ENCODE measurements at places on chromosomes 3 and 15. TPM values are rescaled to one million over a fixed set of nuclear protein-coding genes. Genes with fewer than 3 reads are reported as not detected.

- DNase-seq: no peak
Observed at GRCh38 chr3:52112056-52112455, 42.2 kb downstream of the POC1A start.

The ACTRT3 gene
- total RNA-seq: 0.81 TPM

- no peak for DNase-seq
Observed at GRCh38 chr15:63556736-63557135, 40.5 kb upstream of the FBXL22 start.

The MORC1 gene
- not detected for total RNA-seq

- no peak for DNase-seq
Observed at GRCh38 chr15:75517233-75517632, 61.9 kb downstream of the PTPN9 start.

- DNase-seq: no peak
Observed at GRCh38 chr3:114608293-114608692, 314.5 kb downstream of the TIGIT start.

The UBA5 gene
- total RNA-seq: 10.4 TPM

The CADM2 gene
- not detected for total RNA-seq

DNA sequence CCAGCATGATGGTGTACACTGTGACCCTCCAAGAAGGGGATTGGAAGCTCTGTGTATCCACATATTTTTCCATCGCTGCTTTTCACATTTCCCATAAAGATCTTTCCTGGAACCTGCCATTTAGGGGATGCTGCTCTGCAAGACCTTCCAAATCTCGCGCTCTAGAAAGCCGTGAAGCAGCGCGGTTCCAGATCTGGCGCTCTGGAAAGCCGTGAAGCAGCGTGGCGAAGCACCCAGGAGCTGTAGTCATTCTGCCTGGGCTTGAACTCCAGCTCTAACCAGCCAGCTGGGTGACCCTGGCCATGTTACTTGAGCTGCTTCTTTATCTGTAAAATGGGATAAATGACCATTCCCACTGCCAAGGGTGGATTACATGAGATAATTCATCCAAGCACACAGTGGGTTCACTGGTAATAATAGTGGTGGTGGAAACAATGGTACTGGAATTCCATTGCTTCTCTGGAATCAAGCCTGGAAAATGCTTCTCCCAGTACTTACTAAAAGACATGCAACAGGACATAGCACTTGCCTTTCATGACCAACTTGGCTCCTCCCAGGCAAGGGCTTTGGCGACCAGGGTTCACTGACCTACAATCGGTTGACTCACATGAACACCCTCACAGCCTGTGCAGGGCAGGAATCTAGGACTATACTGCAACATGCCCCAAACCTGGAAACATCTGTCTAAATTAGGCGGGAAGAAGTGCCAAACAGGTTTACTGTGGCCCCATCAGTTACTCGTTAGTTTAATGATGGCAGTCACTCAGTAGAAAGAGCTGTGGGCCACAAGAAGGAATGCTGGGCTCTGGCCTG is 70.7 kb downstream of the XXYLT1 start:
- DNase-seq: peak; percentile 39

The RFC4 gene
- 74.0 TPM for total RNA-seq

- peak; percentile 47 for DNase-seq
Observed at GRCh38 chr3:76497636-76498035, 542.3 kb upstream of the ROBO2 start.

The CPLX3 gene
- not detected for total RNA-seq

GRCh38 chr15:27482287-27482686 is 511.3 kb downstream of the GABRG3 start:
- DNase-seq: no peak

- DNase-seq: no peak
Observed at GRCh38 chr3:69864766-69865165, 125.5 kb downstream of the MITF start.

The SLC22A13 gene
- not detected for total RNA-seq

- DNase-seq: peak; percentile 84
Observed at GRCh38 chr3:172040981-172041963, 1.9 kb downstream of the FNDC3B start.

GRCh38 chr3:172746475-172746874 is 4.1 kb upstream of the ECT2 start:
- DNase-seq: no peak

- no peak for DNase-seq
Observed at GRCh38 chr15:66934868-66935520, 130.4 kb upstream of the SMAD3 start.

- DNase-seq: no peak
Observed at GRCh38 chr3:17846466-17846865, 104.0 kb upstream of the TBC1D5 start.

DNA sequence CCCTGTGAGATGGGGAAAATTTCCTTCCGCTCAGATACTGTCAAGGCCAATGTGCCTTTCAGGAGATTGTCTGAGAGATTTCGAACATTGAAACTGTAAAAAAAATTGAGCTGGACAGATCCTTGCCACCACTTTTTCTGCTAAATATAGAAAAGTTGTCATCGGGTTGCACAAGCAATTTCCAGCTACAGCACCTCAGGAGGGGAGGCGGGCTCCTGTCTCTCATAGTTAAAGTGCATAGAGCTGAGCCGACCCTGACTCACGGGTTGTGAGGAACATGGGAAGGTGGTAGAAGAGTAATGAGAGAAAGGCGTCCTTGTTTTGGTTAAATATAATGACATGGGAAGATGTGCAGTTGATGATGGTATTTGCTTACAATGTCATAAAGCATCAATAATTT is 160.6 kb upstream of the ICE2 start:
- DNase-seq: no peak

GRCh38 chr3:129917423-129918007 is 24.0 kb upstream of the TMCC1 start:
- no peak for DNase-seq

DNA sequence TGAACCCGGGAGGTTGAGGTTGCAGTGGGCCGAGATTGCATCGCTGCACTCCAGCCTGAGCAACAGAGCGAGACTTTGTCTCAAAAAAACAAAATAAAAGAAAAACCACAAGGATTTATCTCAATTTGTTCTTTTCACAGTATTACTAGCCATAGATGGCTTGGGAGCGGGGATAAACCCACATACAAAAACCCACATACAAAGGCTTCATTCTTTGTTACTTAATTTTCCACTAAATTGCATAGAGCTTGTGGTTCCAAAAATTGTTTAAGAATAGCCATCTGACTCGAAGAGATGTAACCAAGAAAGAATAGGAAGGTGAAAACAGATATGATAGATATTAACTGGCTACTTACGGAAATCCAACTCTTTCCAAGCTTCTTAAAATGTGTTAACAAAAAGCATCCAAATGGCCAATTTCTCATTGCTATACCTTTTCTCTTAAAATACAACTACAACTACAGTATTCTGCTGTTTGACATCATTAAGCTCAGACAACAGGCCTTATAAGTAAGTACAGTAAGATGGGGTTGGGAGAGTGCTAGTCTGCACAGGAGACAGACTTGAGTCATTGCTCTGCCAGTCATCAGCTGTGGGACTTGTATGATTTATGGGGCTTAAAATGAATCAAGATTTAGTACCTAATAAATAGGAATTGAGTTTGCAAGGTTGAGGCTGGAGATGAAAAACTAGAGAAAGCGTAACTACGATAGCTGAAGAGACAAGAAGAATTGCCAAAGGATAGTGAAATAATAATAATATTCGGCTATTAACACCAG is 96.6 kb upstream of the PLXND1 start:
- DNase-seq: no peak

GRCh38 chr15:43920815-43921214 is 94.0 kb downstream of the WDR76 start:
- DNase-seq: no peak

The LRRC49 gene
- 8.5 TPM for total RNA-seq

- DNase-seq: peak; percentile 57
Observed at GRCh38 chr3:107240183-107241091, 136.8 kb upstream of the CCDC54 start.

DNA sequence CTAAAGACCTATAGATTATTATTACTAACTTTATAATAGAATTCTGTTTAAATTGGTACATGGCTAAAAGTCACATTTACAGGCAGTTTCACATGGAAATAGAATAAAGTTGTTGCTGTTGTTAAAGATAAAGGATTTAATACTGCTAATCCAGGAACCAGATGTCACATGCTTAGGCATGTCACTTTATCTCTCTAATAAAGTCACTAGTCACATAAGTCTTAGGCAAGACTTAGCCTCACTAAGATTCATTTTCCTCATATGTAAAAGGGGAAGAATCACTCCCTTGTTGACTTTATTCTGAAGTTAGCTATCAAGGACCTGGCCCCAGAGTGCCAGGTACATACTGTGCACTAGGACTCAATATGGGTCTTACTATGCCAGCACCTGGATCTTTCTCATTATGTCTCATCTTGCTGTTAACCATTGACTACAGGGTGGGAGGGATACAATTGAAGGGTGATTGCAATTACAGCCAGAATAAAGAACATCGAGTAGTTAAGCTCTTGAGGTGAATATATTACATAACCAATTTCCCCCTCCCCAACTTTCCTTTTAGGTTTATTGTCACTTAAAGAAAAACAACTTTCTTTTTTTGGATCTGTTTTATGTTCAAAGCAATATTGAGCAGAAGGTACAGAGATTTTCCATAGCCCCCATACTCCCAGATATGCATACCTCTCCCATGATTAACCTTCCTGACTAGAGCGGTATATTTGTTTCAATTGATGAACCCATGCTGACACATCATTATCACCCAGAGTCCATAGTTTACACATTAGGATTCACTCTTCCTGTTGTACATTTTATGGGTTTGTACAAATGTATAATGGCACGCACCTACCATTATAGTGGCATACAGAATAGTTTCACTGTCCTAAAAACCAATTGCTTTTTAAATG is 36.6 kb downstream of the LNP1 start:
- DNase-seq: no peak

All from Caki2 (cell line).